ENCODE measurements at places on chromosomes 3 and 15.
A peak's percentile ranks its signal among the peaks of the same experiment; 100 is the strongest.

GRCh38 chr15:63971904-63972303, 74.4 kb downstream of the DAPK2 start:
- no peak for DNase-seq

GRCh38 chr3:53460326-53460725, 34.1 kb upstream of the CACNA1D start:
- no peak for DNase-seq

DNA sequence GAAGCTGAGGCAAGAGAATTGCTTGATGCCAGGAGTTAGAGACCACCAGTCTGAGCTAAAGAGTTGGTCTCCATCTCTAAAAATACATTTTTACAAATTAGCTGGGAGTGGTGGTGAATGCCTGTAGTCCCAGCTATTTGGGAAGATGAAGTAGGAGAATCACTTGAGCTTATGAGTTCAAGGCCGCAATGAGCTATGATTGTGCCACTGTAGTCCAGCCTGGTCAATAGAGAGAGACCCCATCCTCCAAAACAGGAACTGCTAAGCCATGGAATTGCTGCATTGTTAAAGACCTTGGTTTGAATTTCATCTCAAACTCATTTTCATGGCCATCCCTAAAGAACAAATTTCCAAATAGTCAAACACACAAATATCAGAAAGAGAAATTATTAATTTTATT, 113.9 kb upstream of the AGTR1 start:
- no peak for DNase-seq

- no peak for DNase-seq
Observed at GRCh38 chr3:51673802-51674654, 3.0 kb downstream of the TEX264 start.

DNA sequence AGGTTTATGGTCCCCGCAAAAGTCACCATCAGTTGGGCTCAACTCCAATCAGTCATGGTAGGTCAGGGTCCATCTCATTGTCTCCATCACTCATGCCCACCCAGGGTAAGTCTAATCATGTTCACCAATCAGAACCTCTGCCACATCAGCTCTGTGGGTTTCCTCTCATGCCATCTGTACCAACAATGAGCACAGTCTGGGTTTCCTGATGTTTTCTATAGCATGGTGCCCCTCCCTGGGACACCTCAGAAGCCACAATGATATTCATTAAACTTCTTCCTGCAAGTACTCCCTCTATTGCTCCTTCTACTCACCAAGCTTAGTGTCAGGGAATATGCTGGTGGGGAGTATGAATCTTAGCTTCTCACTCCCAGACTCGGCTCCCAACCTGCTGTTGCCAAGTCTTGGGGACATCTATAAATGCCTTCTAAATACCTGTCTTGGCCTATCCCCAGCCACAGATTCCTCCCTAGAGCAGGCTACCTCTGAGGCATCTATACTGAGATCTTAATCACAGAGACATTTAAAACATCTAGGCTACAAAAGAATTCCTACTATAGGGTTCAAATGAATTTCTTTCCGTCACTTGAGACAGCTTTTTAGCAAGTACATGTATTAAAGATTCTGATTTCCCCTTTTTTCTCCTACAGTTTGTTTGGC, 5.0 kb upstream of the CCR2 start:
- no peak for DNase-seq

GRCh38 chr3:52298149-52299098, 10.8 kb downstream of the GLYCTK start:
- DNase-seq: no peak

DNA sequence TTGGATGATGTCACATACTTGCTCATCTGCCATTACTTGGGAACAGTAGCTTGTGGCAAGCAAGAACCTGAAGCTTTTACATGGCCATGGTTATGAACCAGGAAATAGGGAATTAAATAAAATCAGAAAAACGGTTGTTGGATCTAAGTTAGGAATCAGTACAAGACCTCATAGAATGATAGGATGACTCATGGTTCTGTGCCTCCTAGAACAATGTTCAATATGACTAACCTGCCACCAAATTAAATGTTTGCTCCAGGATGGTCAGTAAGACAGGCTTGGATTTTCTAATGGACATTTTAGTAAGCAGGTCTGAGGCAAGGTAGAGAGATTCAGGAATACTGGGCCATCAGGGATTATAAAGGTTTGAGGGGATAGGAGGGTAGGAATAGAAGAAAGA, 218.9 kb downstream of the PLOD2 start:
- no peak for DNase-seq

DNA sequence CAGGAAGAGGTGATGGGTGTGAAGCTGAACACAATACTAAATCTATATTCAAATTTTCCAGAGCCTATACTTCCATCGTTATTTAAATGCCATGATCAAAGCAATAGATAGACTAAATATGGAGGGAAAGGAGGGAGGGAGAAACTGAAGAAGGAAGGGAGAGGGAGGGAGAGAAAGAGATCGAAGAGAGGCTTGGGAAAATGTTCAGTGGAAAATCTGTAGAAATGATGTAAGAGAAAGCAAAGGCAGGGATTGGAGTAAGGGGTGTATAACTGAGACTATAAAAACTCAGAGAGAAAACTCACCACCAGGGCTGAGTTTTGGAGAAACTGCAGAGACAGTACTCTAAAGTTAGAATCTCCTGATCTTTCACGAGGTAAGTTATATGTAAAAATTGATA, at the start of gene OSTN:
TSS of gene OSTN (plus strand) at position 310 of the 400 bp plus-strand sequence. CDS start 13,292 bp downstream, outside the sequence.
- no peak for DNase-seq

GRCh38 chr15:25433118-25433865, 5.5 kb downstream of the UBE3A start:
- DNase-seq: no peak

- DNase-seq: no peak
Observed at GRCh38 chr15:70672081-70672480, 91.3 kb downstream of the UACA start.

DNA sequence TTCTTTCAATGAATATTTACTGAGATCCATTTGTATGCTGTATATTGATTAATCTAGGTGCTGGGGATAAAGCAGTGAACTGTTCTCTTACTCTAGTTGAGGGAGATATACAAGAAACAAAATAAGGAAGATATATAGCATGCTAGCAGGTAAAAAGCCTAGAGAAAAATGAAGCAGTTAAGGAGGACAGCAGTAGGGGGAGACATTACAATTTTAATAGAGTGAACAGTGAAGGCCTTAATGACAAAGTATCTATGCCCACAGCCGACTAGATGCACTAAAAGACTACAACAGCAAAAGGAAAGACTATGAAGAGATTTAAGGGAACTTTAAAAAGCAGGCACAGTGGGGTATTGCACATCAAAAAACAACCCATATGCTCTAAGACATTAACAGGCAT, 81.4 kb downstream of the XRN1 start:
- no peak for DNase-seq

DNA sequence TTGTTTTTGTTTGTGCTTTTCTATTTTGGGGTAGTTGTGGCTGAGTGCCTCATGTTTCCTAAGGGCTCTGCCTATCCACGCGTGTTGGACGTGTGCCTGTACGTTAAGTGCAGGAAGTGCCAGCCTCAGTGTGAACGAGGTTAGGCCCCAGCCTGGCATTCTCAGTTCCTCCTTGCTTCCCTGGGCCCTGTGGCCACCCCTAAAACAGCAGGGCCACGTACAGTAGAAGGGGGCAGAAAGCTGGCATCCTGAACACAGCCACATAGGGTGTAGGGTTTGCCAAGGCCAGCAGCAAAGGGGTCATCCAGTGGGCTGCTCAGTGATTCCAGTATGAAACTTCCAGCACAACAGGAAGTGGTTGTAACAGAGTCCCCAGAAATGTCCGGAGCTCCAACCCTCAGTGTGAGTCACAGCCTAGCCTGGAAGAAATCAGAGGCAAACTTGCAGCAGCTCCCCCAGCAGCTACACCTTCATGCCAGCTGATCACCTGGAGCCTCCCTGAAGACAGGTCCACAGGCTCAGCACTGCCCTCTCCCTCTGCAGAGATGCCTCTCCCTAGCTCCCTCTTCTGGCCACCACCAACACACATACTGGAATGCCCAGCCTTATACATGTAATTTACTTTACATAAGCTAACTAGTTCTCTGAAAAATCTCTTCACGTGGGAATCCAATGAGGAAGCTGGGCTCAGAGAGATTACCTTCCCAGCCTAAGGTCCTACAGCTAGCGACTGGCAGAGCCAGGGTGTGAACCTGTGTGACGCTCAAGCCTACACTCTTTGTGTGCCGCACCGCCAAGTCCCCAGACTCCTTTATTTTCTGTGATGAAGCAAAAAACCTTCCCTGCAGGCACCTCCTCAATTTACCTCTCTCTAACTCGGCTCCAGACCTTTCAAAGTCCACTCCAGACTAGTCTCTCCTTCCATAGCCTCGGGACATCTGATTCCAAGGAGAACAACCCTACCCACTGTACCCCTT, 26.6 kb downstream of the ILDR1 start:
- DNase-seq: peak; percentile 93

DNA sequence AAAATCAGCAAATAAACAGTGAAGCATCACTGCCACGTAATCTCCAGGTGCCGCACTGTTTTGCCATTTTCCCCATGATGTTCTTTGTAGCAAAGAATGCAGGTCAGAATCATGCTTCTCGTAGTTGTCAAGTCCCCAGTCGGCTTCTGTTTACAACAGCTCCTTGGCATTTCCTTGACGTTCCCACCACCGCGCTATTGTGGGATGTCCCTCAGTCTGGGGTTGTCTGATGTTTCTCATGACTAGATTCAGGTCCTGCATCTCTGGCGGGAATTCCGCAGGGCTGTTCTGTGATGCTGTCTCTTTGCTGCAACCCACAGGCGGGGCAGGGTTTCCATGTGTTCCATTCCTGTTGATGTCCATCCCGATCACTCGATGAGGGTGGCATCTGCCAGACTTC, 117.9 kb upstream of the SMAD3 start:
- DNase-seq: peak; percentile 71

All from islet precursor cell (in vitro differentiated cells).